ENCODE measurements at places on chromosomes 16 and 17.

DNA sequence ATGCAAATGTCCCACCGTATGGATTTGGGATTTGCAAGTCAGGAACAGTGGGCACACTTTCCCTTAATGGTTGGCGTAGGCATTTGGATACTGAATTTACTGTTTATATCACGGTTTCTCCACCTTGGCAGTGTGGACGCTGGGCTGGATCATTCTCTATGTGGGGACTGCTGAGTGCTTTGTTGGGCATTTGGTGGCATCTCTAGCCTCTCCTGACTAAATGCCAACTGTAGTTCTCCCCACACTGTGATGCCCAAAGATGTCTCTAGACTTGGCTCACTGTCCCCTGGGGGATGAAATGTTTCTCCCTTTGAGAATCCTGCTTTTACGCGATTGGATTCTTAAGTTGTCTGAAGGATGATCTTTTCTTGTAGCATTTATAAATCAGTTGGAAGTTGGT is 49.0 kb downstream of the RBFOX1 start:
- DNase-seq: no peak

DNA sequence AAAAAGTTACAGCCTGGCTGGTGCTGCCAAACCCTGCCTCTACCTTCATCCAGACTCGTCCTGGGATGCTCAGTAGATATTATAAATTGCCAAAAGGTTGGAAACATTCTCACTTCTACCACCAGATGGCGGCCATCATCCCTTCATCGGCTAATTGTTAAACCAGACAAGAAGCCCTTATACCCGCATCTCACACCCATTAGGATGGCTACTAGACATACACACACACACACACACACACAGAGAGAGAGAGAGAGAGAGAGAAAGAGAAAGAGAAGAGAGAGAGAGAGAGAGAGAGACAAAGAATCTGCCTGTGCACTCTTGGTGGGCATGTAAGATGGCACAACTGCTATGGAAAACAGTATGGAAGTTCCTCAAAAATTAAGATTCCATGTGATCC is 15.0 kb upstream of the SCIMP start:
- DNase-seq: peak; percentile 41

DNA sequence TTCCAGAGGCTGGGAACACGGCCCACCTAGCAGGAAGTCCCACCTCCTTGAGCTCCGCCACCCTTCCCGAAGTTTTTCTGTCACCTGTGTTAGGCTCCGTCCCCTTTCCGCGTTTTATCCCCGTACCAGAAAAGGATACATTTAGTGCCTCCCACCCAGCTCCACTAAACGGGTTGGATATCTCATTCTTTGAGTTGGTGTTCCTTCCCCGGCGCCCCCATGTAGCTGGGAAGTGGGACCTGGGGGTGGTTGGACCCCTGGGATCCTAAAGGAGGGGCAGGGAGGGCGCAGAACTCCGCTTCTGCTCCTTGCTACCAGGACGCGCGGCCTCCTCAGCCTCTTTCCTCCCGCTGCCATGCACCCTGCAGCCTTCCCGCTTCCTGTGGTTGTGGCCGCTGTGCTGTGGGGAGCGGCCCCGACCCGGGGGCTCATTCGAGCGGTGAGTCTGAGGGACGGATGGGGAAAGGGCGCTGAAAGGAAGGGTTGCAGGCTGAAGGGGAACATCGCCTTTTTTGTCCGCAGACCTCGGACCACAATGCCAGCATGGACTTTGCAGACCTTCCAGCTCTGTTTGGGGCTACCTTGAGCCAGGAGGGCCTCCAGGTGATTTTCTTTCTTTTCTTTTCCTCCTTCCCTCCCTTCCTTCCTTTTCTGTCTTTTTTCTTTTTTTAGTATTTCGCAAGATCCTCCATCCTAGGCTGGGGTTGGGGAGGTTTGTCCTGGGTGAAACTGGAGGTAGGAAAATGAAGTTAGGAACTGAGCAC is 669 bp downstream of the RNF167 start:
- DNase-seq: peak; percentile 36

DNA sequence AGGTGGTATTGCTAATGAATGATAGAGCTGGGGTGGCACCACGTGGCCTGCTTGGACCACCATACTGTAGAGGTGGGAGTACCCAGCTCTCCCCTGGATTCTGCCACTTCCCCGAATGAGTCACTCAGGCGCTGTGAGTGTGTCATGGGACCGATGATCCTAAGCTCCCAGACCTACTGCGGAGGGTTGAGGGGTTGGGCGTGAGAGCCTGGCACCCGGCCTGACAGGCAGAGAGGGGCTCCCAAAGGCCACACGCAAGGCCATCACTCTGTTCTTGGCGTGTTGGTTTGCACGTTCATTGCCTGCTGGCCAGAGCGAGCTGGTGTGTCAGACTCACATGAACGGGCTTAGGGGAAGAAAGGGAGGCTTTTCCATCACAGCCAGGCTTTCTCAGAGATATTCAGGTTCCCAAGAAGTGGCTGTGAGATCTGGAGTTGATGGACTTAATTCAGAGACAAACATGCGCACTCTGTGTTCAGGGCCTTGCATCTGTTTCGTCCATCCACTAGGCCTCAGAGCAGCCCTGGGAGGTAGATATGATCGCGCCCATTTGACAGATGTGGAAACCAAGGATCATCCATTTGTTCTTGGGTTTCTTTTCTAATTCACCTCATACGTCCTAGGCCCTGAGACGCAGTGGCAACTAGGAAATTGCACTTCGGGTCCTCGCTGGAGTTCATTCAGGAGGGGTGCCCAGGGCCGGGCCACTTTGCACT is 41.4 kb downstream of the CMIP start:
- no peak for DNase-seq

- no peak for DNase-seq
Observed at GRCh38 chr16:71293919-71294318, 4.7 kb upstream of the CMTR2 start.

DNA sequence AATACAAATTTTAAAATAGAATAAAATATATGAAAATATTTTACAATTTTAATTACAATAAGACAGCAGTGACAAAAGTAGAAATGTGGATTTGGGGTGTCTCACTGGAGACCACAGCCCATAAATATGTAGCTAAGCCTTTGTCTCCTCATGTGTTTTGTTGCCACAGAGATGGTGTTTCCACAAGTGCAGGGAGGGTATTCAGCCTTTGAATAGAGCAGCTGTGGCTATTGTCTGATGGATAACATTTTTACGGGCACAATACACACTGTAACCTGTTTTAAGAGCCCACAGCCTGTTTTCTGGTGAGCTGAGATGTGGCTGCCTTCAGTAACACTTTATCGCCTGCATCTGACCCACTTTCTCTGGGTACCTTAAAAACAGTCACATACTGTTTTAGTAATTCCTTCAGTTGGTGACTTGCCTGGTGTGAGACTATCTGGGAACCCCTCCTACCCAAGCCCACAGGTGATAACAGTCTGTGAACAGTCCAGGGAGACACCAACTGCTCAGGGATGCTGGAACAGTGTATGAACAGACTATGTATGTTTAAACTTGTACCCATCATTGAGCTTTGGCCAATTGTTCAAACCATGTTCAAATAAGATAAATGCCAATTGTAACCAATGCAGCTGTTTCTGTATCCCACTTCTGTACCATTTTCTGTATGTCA is 7.8 kb upstream of the AHSP start:
- no peak for DNase-seq

- DNase-seq: no peak
Observed at GRCh38 chr17:49873466-49873865, 25.6 kb upstream of the TAC4 start.

DNA sequence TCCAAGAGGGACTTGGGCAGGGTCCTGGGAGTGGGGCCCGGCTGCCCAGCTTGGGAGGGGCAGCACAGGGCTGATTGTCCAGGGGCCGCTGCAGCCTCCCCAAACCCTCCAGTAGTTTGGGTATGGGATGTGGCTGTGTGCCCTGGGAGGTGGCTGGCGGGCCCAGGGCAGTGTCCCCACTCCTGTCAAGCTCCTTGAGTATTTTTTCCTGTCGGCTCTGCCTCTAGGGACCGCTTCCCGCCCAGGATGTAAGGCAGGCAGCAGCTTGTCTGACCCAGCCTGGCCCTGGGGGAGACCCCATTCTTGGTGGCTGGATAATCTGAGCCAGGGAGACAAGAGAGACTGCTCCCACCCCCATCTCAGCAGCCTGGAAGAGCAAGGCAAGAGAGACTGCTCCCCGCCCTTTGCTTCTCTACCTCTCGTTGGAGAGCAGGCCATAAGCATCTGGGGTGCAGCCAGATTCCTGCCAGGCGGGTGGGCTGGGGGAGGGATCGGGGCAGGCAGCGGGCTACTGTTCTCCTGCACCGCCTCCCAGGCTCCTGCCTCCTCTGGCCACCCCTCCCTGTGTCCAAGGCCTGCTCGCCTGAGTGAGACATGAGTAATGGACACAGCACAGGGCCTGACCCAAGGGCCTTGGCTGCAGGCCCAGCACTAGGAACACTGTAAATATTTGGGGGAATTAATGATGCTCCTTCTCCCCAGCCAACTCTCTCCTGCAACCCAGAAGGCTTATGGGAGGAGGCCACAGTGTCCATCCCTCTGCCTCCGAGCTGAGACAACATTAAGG is 18.4 kb upstream of the ITGA3 start:
- DNase-seq: no peak

GRCh38 chr16:22691335-22691734 is 122.6 kb upstream of the HS3ST2 start:
- no peak for DNase-seq

GRCh38 chr17:29924786-29925185 is 5.2 kb downstream of the SSH2 start:
- no peak for DNase-seq

DNA sequence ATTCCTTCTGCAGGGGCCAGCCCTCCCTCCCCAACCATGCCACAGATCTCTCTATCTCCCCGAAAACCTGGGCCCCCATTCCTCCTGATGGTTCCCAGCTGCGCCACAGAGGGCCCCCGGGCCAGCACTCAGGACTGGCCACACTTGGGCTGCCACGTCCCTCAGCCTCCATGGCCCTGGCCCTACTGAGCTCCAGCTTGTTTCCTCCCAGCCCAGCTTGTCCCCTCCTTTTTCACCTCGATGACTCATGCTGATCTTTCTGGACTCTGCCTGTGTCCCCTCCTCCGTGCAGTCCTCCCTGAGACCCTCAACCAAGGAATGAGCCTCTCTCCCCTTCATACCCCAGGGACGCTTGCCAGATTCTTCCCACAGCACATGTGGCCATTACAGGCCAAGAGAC is 10.9 kb upstream of the FAM83G start:
- DNase-seq: no peak

DNA sequence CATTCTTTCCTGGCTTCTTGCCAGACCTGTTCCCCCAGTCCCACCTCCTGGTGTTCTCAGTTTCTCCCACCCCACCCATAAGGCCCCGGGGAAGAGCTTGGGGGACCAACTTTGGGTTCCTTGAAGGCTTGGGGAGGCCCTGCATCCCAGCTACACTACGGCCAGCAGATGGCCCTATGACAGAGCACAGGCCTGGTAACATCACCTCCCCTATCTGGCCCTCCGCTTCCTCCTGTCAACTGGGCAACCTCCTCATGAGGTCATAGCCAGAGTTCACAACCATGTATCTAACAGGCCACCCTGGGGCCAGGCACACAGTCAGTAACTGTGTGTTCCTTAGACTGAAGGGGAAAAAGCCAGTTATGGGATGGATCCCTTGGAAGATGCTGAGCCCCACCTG is 31.4 kb downstream of the MYO15A start:
- DNase-seq: no peak

DNA sequence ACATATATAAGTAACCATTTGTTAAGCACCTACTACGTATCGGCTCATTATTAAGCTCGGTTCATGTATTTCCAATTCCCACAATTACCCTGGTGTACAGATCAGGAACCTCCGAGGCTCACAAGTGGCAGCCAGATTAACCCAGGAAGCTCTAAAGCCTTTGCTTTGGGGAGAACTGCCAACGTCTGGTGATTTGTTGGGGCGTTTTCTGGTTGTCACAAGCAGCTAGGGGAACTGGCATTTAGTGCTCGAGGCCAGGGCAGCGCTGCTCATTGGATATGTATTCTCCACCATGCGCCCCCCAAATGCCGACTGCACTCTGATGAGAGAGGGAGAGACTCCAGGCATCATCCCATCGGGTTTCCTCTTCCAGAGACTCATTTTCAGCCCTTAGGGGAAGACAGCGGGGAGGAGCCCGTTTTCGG is 541 bp downstream of the ZNF18 start:
- peak; percentile 10 for DNase-seq

- no peak for DNase-seq
Observed at GRCh38 chr16:7443142-7443541, 110.5 kb downstream of the RBFOX1 start.

DNA sequence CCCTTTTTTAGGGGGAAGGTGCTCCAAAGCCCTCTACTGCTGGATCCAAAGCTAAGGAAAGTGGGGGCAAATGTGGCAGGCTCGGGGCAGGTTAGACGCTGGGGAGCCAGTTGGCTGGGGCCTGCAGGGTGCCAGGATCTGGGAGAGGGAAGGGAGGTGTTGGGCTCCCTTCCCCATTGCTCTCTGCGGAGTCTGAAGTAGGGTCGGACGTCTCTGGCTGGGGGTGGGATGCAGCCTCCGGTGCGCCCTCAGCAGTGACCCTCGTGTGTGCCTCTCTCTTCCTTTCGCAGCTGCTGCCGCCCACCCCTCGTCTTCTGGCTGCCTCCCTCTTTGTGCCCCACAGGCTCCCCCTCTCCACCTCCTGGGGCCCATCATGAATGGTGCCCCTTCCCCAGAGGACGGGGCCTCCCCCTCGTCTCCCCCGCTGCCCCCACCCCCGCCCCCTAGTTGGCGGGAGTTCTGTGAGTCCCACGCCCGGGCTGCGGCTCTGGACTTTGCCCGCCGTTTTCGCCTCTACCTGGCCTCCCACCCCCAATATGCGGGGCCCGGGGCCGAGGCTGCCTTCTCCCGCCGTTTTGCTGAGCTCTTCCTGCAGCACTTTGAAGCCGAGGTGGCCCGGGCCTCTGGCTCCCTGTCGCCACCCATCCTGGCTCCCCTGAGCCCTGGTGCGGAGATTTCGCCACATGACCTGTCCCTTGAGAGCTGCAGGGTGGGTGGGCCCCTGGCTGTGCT is 2.2 kb downstream of the SH2B1 start:
- DNase-seq: no peak

- DNase-seq: no peak
Observed at GRCh38 chr17:78038748-78039288, 80.3 kb downstream of the TNRC6C start.

GRCh38 chr16:88398170-88398873 is 15.6 kb downstream of the ZNF469 start:
- DNase-seq: no peak
